Activated CD4-positive, alpha-beta T cell treated with anti-CD3 and anti-CD28 coated beads, Interleukin-2, amount 50 U/mL, for 24 hours (primary cell): ENCODE measurements at places on chromosomes 6 and 20.

- no peak for DNase-seq
Observed at GRCh38 chr6:108805611-108806167, 42.5 kb upstream of the ARMC2 start.

DNA sequence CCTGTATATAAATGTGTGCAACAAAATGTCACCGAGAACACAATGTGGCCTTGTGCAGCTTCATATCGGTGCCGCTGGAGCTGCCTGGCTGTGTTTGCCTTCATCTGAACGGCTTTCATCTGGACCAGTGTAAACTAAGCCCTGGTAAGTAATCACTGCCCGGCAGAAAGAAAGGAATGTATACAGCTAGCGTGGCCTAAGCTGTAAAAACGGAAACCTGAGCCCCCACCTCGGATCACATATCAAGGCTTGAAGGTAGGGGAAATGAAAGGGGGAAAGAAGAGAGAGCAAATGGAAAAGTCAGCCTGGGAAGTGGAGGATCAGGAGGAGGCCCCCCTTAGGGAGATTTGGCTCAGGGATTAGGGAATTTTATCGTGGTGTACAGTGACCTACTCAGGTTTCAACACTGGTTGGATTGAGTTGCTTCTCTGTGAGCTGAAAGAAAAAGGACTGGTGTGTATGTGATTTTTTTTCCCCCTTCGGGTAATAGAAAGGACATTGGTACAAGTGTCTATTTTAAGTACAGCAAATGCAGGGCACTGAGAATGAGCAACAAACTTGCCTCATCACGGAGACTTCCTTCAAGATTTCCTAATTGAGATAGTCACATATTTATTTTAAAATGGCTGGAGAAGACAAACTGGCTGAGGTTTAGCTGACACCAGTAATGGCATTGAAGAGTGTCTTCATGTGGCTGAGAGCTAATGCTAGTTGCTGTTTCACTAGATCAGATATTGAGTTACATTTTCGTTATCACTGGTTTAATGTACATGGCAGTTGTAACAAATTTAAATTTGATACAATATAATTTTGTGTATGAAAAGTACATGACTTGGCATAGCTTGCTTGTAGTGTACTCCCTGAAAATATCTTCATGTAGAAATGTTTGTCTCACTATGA lies 3.5 kb downstream of the SOBP start:
- DNase-seq, result no peak

DNA sequence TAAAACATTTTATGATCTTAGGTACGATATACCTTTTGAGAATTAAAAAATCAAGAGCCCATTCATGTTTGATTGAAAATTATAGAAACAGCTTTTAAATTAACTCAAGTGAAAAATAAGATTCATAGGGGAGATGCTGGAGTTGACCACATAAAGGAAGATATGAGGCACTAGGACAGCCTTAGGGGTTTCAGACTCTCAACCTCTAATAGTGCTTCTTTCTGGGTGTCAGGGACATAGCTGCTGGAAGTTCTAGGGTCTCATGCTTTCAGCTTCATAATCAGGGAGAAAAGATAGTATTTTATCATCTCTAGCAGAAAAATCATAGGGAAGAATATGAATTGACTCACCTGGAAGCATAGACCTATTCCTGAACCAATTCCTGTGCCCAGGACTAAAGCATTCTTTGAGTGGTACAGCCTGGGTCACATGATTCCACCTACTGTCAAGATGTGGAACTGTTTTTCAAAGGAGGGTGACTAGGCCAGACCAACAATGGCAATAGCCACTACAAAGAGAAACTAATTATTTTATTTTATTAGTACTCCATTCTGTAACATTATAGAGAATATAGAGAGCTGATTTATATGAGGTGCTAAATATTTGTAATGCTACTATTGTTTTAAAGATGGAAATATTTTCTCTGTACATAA lies 27.8 kb upstream of the CENPW start:
- no peak for DNase-seq

GRCh38 chr20:50434653-50435396 lies 75.4 kb upstream of the PTPN1 start:
- no peak for DNase-seq

- DNase-seq, result no peak
Observed at GRCh38 chr6:134451529-134451928, 133.6 kb upstream of the SGK1 start.

- no peak for DNase-seq
Observed at GRCh38 chr6:129750360-129750759, 40.4 kb upstream of the ARHGAP18 start.

DNA sequence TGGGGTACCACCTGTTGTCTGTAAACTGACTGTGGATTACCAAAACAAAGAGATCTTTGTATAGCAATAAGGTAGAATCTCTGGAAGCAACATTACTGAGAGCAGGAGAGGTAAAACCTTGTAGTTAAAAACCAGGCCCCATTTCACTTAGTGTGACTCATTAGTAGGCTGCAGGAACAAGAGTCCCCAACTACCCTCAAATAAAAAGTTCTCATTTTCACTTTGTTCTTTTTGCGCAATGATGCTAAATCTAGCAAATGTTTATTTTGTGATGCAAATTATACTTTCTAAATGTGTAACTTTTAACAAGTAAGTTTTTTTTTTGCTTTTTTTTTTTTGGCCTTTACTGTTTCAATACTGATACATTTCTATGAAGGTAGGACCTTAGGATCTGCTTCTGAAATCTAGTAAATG lies 67.1 kb downstream of the ESF1 start:
- DNase-seq, result no peak

- DNase-seq, result no peak
Observed at GRCh38 chr6:92777146-92777740, 642.1 kb downstream of the EPHA7 start.

DNA sequence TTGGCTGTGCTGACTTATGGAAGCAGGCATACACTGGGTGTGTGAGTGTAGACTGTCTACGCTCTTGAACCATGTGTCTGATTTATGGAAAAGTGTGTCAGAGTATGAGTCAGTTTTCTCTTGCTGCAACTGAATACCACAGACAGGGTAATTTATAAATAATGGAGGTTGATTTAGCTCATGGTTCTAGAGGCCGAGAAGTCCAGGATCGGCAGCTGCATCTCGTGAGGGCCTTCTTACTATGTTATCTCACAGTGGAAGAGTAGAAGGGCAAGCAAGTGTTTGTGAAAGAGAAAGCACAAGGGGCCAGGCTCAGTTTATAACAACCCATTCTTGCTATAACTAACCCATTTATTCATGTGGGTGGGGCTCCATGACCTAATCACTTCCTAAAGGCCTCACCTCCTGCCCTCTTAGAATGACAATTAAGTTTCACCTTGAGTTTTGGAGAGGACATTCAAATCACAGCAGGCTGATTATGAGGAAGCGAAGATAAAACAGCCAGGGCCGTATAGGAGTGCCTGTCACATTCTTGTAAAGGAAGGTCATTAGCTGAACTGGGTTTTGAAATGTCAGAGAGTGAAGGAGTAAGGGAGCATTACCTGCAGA lies 6.7 kb downstream of the GPR31 start:
- no peak for DNase-seq

DNA sequence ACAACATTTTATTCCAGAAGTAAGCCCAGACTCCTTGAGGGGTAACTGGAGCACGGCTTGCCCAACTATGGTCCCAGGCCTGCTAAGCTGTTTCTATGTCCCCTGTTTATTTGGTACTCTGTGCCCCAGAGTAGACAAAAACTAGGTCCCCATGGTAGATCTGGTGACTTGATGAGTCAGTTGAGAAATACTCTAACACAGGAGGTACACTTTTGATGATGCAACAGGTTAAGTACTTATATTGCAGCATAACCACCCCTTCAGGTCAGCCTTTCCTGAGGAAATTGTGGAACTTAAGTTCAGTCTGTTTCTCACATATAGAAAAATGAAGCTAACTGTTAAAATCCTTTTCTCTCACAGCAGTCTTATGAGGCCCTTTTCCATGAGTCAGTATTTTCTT lies 19.6 kb downstream of the TTPAL start:
- DNase-seq, result no peak

- DNase-seq, result no peak
Observed at GRCh38 chr6:69719602-69720193, 77.1 kb downstream of the LMBRD1 start.

- DNase-seq, result no peak
Observed at GRCh38 chr6:130008236-130008873, 10.0 kb upstream of the L3MBTL3 start.

DNA sequence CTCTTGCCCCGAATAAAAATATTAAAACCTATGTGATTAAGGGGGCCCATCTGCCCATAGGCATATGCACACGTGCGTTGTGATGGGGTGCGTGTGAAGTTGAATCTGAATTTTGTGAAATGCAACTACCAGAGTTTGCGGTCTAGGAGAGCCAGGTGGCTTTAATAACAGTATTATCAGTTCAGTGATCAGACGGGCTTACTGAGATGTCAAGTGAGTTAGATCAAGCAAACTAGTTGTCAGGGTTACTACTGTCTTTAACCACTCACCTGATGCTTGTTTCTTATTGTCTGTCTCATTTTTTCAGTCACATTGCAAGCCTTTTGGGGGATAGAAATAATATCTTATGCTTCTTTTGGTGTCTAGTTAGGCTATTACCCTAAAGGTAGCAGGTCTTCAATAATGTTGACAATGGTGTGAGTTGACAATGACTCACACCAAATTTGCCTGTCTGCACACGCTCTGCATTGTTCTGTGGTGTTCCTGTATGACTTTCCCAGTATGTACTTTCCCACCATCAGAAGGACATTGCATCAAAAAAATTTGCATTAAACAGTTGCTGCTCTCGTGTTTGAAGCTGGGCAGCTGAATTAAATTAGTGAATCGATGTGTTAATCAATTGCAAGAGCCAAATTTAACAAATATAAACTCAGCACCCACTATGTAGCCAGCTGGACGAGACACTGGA lies 103.1 kb upstream of the NAA20 start:
- no peak for DNase-seq
